Tibial nerve (tissue), 4 donors: ENCODE measurements at places on chromosomes 7 and 10. TPM values are rescaled to one million over a fixed set of nuclear protein-coding genes. Genes with fewer than 3 reads are reported as not detected.
A peak's percentile ranks its signal among the peaks of the same experiment; 100 is the strongest.

Gene PSD
- total RNA-seq: 0.42 TPM

DNA sequence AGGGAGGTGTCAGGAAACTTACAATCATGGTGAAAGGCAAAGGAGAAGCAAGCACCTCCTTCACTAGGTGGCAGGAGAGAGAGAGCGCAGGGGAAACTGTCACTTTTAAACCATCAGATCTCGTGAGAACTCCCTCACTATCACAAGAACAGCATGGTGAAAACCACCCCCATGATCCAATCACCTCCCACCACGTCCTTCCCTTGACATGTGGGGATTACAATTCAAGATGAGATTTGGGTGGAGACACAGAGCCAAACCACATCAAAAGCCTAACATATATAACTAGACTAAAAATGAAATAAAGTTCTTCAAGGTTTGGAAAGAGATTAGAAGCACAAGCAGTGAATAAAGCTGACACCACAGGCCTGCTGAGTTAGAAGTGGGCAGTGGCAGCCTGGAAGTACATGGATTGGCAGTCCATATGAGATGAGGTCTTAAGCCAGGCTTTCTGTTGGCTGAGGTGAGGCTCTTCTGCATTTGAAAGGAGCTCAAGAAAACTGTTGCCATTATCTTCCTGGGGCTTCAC lies 96.4 kb upstream of the MDFIC start:
- H3K27ac ChIP-seq: no peak overlapping the region
- no peak overlapping the region for H3K4me3 ChIP-seq
- no peak for DNase-seq

GRCh38 chr7:96685755-96686154 lies 23.9 kb downstream of the SEM1 start:
- no peak for DNase-seq
- H3K27ac ChIP-seq: no peak overlapping the region
- no peaks in the 10 kb centered on the region for H3K36me3 ChIP-seq

DNA sequence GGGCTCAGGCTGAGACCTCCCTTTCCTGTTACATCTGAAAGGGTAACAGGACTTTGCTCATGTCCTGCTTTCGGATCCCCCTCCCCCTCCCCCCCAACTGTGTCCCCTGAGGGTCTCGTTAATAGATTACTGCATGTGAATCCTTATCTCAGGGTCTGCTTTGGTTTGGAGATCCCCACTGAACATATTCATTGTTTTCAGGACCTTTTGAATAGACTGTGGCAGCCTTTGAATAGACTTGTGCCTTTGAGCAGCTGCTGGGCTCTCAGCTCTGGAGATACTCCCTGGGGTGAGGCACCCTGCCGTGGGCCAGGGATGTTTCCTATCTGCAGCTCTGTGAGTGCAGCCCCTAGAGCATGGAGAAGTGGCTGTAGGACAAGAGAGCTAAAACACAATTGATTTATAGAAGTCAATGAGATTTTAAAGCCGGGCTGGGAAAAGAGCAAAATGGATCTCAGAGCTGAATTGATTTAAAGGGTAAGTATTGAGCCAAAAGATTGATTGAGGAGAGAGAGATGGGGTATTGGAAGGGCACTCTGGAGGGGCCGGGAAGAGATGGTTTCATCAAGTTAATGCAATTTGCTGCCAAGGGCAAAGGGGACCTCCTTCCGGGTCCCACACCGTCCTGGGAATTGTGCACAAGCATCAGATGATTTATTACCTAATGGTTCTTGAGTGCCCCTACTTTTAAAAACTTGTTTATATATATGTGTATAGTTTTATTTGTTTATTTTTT lies 9.9 kb downstream of the ARHGAP22 start:
- H3K27ac ChIP-seq: no peak overlapping the region
- no peak overlapping the region for H3K4me3 ChIP-seq
- no peaks in the 10 kb centered on the region for H3K27me3 ChIP-seq

GRCh38 chr7:158730383-158731346 lies 26.1 kb upstream of the NCAPG2 start:
- no peak overlapping the region for H3K4me3 ChIP-seq
- H3K4me1 ChIP-seq: no peaks in the 10 kb centered on the region
- H3K27ac ChIP-seq: no peak overlapping the region
- H3K36me3 ChIP-seq: no peaks in the 10 kb centered on the region
- H3K27me3 ChIP-seq: no peaks in the 10 kb centered on the region

DNA sequence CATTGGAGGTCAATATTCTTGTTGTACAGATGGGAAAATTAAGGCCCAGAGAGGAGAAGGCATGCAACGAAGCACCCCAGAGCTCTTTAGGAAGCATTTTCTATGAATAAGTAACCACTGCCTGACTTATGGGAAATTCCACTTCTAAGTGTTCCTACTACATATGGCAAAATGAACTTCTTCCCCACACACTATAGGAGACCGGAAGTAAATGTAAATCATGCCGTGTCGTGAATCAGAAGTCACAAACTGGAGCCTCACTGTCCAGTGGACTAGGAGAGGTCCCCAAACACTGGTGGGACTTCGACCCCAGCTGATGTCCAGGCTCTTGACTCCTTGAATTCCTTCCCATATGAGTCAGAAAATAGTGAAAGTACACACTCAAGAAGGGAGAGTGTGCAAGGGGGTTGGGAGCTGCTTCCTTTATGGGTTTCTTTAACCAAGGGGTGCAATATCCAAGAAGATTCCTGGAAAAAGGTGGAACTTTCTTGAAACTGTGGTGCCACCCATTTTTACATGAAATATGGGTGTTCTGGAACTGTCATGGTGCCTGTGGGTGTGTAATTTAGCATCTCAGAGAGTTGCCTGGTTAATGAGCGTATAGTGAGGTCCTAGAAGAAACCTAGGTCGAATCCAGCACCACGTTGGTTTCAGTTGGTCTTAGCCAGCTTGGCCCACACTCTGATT lies 6.7 kb downstream of the RASSF4 start:
- peaks cover 57% of the 10 kb centered on the region for H3K4me1 ChIP-seq
- DNase-seq: no peak
- H3K27me3 ChIP-seq: no peaks in the 10 kb centered on the region

GRCh38 chr7:118877187-118877586 lies 652.7 kb downstream of the ANKRD7 start:
- H3K4me3 ChIP-seq: no peak overlapping the region
- H3K36me3 ChIP-seq: no peaks in the 10 kb centered on the region
- no peak overlapping the region for H3K27ac ChIP-seq
- no peaks in the 10 kb centered on the region for H3K4me1 ChIP-seq

GRCh38 chr10:437698-438490 lies 251.6 kb downstream of the DIP2C start:
- no peak for DNase-seq
- H3K27ac ChIP-seq: no peak overlapping the region
- H3K27me3 ChIP-seq: no peaks in the 10 kb centered on the region
- no peak overlapping the region for H3K4me3 ChIP-seq
- H3K4me1 ChIP-seq: no peaks in the 10 kb centered on the region
- H3K36me3 ChIP-seq: no peaks in the 10 kb centered on the region

Gene ARHGAP21
- total RNA-seq: 116 TPM

- peaks cover 25% of the 10 kb centered on the region for H3K4me1 ChIP-seq
- DNase-seq: no peak
- H3K36me3 ChIP-seq: peaks cover 6% of the 10 kb centered on the region
- no peak overlapping the region for H3K4me3 ChIP-seq
- H3K27ac ChIP-seq: no peak overlapping the region
- H3K27me3 ChIP-seq: peaks cover 76% of the 10 kb centered on the region
Measured at GRCh38 chr10:132788831-132789219, 2.9 kb upstream of the NKX6-2 start.

DNA sequence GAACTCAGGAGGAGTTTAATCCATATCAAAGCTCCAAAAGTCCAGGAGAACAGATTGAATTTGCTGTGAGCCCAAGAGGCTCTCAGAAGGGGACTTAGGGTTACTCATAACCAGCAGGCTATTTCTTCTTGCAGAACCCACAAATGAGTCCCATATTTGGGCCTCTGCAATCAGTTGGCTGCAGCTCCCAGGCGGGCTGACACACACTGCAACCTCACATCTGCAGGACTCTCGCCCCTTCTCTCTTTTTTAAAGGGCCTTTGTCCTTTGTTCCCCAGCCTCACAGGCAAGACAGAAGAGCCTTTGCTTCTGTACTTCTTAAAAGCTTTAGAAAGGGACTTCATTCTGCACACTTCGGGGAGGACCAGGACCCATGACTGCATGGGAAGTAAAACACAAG lies 26.7 kb downstream of the CREB3L2 start:
- DNase-seq: peak; percentile 56
- H3K4me3 ChIP-seq: no peak overlapping the region
- H3K4me1 ChIP-seq: peaks cover 97% of the 10 kb centered on the region

DNA sequence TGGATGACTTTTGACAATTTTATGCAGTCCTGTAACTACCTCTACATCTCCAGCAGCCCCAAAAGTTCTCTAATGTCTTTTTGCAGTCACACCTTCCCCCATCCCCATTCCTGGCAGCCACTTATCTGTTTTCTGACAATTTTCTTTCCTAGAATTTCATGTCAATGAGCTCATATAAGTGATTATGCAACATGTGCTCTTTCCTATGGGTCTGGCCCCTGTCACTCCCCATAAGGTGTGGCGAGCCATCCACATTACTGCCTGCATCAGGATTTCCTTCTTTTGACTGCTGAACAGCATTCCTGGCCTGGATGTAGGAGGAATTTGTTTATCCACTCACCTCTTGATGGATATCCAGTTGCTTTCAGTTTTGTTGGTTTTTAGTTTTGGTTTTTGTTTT lies 146.7 kb upstream of the MGMT start:
- no peaks in the 10 kb centered on the region for H3K36me3 ChIP-seq
- H3K4me1 ChIP-seq: no peaks in the 10 kb centered on the region
- H3K4me3 ChIP-seq: no peak overlapping the region
- H3K27ac ChIP-seq: no peak overlapping the region

- no peaks in the 10 kb centered on the region for H3K36me3 ChIP-seq
- no peak overlapping the region for H3K4me3 ChIP-seq
- H3K27ac ChIP-seq: no peak overlapping the region
- no peak for DNase-seq
Measured at GRCh38 chr7:12062062-12062461, 149.0 kb upstream of the TMEM106B start.

DNA sequence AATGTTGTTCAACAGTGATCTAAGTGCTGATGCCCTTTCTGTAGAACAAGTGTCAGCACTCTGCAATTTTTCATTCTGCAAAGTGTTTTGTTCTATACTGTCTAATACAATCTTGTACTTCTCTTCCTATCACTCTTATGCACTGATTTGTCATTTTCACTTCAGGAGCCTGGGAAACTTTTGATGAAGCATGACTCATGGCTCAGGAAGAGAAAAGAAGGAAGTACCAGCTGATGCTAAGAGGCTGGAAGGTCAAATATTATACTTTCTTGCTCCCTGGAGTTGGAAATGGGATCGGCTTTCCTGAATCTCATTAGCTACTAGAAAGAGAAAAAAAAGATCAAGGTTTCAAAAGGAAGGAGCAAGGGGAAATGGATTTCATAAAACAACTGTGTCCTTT lies 45.8 kb downstream of the DGKI start:
- no peaks in the 10 kb centered on the region for H3K36me3 ChIP-seq
- DNase-seq: no peak
- H3K27ac ChIP-seq: no peak overlapping the region
- H3K4me1 ChIP-seq: no peaks in the 10 kb centered on the region
- no peak overlapping the region for H3K4me3 ChIP-seq

Gene SVOPL
- not detected for total RNA-seq

- H3K36me3 ChIP-seq: peaks cover 49% of the 10 kb centered on the region
- H3K27ac ChIP-seq: no peak overlapping the region
- H3K4me3 ChIP-seq: no peak overlapping the region
- H3K27me3 ChIP-seq: no peaks in the 10 kb centered on the region
Measured at GRCh38 chr10:804787-805619, 115.5 kb upstream of the DIP2C start.

Gene SPAM1
- not detected for total RNA-seq

- H3K36me3 ChIP-seq: no peaks in the 10 kb centered on the region
- H3K27ac ChIP-seq: peak overlapping the region; percentile 91
- H3K4me3 ChIP-seq: peak overlapping the region; percentile 35
- peaks cover 17% of the 10 kb centered on the region for H3K4me1 ChIP-seq
Measured at GRCh38 chr7:47253650-47254080, 328.2 kb downstream of the TNS3 start.

Gene TFAM
- 35.6 TPM for total RNA-seq

Gene ADIRF
- 849 TPM for total RNA-seq

GRCh38 chr10:90642650-90643049 lies 215.2 kb downstream of the HTR7 start:
- no peaks in the 10 kb centered on the region for H3K4me1 ChIP-seq
- no peak overlapping the region for H3K27ac ChIP-seq
- no peak overlapping the region for H3K4me3 ChIP-seq
- H3K27me3 ChIP-seq: no peaks in the 10 kb centered on the region
- no peak for DNase-seq

Gene LRRC4
- 2.3 TPM for total RNA-seq

DNA sequence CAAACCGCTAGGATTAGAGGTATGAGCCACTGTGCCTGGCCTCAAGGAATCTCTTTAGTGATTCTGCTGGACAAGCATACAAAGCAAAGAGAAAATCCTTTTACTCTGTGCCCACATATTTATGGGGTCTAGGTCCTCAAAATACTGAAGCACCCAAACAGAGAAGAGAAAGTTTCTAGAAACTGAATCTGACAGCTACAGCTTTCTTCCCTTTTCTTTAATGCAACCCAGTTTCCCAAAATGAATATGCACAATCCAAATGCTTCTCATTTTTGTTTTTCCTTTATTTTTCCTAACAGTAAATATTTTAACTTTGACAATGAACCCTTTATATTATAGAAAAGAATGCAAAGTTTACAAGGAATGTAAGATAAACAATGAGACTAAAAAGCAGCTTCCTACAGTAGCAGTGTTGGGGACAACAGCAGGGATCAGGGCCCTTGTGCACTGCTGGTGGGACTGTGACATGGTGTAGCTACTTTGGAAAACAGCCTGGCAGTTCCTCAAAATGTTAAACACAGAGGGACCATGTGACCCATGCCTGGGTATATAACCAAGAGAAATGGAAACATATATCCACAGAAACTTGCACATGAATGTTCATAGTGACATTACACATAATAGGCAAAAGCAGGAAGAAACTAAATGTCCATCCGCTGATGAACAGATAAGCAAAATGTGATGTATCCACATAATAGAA lies 325.2 kb downstream of the PRPF18 start:
- H3K36me3 ChIP-seq: no peaks in the 10 kb centered on the region
- H3K27ac ChIP-seq: peak overlapping the region; percentile 35
- H3K4me1 ChIP-seq: peaks cover 8% of the 10 kb centered on the region
- DNase-seq: no peak

Gene PTN
- 5.0 TPM for total RNA-seq

Gene MSMB
- total RNA-seq: not detected

Gene NPFFR1
- 5.7 TPM for total RNA-seq

Gene CXCL12
- total RNA-seq: 75.9 TPM

GRCh38 chr10:59898125-59898835 lies 8.1 kb downstream of the CCDC6 start:
- peaks cover 93% of the 10 kb centered on the region for H3K4me1 ChIP-seq
- no peak overlapping the region for H3K4me3 ChIP-seq
- DNase-seq: no peak
- no peak overlapping the region for H3K27ac ChIP-seq

- peaks cover 58% of the 10 kb centered on the region for H3K36me3 ChIP-seq
- H3K27ac ChIP-seq: no peak overlapping the region
Measured at GRCh38 chr10:101538446-101538845, 49.6 kb downstream of the POLL start.

GRCh38 chr7:136594739-136595144 lies 273.7 kb upstream of the CHRM2 start:
- no peak overlapping the region for H3K27ac ChIP-seq
- H3K27me3 ChIP-seq: no peaks in the 10 kb centered on the region
- H3K36me3 ChIP-seq: no peaks in the 10 kb centered on the region
- H3K4me1 ChIP-seq: no peaks in the 10 kb centered on the region

Gene ANK3
- total RNA-seq: 224 TPM
